ENCODE measurements at places on chromosomes 16 and 17.

DNA sequence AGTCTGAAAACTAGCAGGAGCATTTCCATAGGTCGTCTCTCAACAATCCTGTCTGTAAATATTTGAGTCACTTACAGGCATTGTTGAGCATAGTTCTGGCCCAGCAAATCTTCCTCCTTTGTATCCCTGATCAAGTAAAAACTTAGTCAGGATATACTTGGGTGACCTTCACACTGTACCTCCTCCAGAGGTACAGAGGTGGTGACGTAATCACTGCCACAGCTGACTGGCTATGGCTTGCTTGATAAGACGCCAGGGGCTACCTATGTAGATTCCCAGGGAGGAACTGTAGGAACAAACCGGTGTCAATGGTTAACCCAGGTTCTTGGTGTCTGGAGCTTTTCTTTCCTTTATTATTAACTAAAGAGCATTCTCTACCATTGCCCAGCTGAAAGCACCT is at the start of gene KCNJ16:
Gene KCNJ16 (plus strand): TSS at position 270 of the 400 bp plus-strand sequence. CDS start 56,863 bp downstream, outside the sequence.
- DNase-seq = no peak

GRCh38 chr16:85033171-85033570 is 5.6 kb downstream of the KIAA0513 start:
- DNase-seq = no peak

GRCh38 chr17:5225668-5226457 is 8.8 kb downstream of the SCIMP start:
- no peak for DNase-seq

DNA sequence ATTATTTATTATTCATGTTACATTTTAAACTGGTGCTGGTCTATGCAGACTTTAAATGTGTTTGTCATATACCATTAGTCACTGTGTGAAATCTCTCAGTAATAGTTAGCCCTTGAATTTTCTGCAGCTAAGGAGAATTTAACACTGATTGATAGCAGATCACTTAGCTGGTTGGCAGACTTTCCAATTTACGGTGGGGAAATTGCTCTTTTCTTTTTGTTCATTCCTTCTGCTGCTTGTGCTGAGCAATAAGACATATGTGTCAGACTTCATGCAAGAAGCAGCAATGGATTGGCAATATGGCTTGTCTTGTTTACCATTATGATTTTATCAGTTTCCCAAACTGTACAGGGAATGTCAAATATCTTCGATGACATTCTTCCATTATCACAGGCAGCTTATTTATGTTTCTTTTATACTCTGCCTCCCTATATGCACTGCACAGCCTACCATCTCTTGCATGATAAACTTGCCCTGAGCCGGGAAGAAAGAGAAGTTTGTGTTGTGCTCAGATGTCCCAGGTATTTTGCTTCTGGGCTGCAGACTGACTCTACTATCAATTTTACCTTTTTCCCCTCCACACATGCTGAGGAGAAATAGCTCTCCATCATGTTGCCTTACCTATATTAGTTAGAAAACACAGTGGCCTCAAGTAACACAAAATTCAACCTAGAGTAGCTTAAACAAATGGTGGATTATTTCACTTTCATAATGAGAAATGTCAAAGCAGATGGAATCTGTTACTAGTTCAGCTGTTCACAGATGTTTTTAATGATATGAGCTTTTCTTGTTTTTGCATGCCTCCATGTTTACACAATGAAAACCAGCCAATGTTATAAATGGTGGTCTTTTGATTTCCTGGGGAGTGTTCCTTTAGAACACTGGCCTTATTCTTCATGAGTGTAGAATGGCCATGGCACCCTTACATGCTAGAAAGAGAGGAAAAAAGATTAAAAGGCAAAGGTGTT is 968.1 kb upstream of the GOT2 start:
- DNase-seq = no peak

DNA sequence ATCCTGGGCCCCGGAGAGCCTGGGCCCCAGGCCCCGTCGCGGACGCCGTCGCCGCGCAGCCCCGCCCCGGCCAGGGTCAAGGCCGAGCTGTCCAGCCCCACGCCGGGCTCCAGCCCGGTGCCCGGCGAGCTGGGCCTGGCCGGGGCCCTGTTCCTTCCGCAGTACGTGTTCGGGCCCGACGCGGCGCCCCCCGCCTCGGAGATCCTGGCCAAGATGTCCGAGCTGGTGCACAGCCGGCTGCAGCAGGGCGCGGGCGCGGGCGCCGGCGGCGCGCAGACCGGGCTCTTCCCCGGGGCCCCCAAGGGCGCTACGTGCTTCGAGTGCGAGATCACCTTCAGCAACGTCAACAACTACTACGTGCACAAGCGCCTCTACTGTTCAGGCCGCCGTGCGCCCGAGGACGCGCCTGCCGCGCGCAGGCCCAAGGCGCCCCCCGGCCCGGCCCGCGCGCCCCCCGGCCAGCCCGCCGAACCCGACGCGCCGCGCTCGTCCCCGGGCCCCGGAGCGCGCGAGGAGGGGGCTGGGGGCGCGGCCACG is 36.8 kb upstream of the ZC3H18 start:
- no peak for DNase-seq

DNA sequence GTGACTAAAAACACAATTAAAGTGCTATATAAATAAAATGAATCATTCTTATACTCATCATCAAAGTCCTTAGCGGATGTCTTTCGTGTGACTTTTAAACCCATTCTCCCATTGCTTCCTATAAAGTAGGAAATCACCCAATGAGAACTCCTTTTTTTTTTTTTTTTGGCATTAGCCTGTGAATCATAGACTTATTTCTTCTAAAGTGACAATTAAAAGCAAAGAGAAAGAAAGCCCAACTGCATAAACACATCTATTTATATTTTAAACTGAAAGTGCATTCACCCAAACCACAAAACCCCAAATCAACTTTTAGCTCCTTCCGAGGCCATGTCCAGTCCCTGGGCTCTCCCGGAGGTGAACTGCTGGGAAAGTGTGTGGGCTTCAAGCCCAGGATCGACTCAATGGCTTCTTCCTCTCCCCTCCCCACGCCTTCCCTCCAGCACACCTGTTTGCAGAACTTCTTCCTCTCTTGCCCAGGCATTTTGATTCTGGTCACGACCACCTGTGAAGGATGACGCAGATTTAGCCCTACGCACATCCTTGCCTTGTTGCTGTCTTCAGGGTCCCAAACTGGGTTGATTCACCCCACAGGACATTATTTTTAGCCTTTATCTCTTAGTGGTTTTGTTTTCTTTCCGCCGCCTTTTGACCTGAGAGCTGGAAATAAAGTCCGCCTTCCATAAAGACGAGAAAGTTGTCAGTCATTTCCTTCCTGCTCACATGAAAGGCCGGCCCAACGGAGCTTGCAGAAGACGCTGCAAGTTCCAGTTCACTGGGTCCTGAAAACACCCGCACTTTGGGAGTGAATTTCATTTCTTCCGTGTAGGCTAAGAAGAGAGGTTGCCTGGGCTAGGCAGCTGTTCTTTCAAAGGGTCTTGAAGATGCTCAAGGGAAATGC is 166.8 kb downstream of the MAP2K6 start:
- no peak for DNase-seq

- DNase-seq = no peak
Observed at GRCh38 chr17:35519439-35519838, 18.0 kb downstream of the SLFN12L start.

DNA sequence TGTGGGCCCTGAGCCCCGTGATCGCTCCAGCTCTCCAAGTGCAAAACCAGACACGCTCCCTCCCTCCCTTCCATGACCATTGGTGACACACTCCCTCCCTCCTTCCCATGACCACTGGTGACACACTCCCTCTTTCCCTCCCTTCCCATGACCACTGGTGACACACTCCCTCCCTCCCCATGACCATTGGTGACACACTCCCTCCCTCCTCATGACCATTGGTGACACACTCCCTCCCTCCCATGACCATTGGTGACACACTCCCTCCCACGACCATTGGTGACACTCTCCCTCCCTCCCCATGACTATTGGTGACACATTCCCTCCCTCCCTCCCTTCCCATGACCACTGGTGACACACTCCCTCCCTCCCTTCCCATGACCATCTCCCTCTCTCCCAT is 56.3 kb downstream of the LMF1 start:
- no peak for DNase-seq

DNA sequence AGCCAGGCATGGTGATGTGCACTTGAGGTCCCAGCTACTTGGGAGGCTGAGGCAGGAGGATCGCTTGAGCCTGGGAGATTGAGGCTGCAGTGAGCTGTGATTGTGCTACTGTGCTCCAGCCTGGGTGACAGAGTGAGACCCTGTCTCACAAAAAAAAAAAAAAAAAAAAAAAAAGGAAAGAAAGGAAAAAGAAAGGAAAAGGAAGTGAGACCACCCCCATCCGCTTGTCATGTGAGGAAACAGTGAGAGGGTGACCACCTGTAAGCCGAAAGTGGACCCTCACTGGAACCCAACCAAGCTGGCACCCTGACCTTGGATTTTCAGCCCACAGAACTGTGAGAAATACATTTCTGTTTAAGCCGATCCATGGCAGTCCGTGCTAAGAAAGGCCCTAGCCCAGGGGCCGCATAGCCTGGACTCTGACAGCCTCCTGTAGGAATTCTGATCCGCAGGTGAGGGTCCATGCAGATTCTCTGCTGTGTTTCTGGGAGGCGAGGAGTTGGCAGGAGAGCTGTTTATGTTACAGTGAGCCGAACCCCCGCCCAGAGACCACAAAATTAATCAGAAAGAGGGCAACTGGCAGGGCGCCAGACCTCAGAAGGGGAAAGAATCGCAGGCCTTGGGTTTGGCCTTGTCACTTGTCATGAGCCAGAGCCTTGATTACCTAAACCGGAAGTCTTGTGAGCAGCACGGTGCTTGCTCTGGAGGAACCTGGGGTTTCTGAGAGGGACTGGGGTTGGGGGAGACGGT is 945 bp downstream of the SGSH start:
- peak; percentile 93 for DNase-seq

- no peak for DNase-seq
Observed at GRCh38 chr16:54424043-54424451, 137.5 kb upstream of the IRX3 start.

DNA sequence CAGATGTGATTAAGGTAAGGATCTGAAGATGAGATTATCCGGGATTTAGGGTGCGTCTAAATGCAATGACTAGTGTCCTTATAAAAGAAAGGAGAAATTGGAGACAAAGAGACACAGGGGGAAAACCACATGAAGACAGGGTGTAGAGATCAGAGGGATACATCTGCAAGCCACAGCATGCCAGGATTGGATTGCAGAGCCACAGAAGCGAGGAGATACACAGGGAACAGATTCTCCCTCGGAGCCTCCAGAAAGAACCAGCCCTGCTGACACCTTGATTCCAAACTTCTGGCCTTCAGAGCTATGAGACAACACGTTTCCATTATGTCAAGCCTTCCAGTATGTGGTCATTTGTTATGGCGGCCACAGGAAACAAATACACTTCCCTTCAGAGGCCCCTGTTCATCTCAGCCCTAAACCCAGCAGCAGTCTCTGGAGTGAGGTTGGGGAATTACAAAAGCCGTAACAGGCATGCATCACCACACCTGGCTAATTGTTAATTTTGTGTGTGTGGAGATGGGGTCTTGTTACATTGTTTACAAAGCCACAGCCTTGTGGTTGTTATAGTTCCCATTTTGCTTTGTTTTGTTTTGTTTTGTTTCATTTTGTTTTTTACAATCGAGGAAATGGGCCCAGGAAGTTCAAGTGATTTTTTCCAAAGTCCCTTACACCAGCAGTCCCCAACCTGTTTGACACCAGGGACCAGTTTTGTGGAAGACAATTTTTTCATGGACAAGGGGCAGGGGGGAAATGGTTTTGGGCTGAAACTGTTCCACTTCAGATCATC is 51.6 kb upstream of the LYRM9 start:
- DNase-seq = no peak

DNA sequence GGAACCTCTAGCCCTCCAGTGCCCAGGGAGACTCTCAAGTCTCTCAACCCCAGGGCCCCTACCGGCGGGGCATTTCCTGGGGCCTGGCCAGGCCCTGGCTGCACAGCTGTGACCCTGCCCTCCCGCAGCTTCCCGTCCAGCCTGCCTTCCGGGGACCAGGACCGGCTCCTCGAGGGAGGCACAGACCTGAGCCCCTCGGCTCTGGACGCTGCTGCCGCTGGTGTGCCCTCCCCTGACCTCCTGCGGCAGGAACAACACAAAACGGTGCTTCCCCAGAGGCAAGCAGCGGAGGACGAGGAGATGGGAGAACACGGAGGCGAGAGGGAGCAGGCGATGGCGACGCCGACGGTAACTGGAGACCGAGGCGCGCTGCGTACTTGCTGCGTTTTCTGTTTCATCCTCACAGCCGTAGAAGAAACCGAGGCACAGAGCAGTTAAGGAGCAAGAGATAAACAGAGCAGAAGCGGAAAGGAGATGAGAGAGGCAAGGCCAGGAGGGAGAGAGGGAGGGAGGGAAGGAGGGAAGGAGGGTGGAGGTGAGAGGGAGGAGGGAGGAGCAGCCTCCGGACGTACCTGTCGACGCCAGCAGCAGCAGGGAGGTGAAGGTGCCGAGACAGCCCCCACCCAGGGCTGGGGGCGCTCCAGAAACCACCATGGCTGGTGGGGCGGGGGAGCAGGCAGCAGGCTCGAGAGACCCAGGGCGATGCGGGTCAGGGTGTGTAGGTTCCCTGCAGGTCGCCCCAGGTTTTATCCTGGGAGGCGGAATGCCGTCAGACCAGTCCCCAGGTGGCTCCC is at the start of gene PRSS22:
Gene PRSS22 (minus strand): TSS at position 720 of the 794 bp plus-strand sequence. CDS start 66 bp downstream, at position 654.
- no peak for DNase-seq

DNA sequence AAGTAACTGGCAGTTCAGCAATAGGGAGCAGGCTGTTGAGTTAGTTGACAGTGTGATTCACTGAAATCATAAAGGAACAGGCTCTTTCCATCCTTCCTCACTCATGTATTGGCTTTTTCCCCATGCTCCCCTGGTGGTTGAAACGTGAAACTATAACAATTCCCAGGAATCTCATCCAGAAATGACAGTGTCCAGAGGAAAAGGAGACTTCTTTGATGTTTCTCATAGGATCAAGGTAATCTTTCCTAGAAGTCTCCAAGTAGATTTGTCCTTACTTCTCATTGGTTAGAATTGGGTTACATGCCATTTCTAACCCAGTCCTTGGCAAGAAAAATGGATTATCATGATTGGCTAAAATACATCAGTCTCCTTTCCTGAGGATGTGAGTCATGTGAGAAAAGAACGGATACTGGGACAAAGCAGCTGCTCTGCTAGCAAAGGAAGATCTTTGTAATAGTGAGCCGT is 14.4 kb downstream of the TTC19 start:
- no peak for DNase-seq
